ENCODE measurements at places on chromosomes 7 and 10. TPM values are rescaled to one million over a fixed set of nuclear protein-coding genes. Genes with fewer than 3 reads are reported as not detected.

Gene PAPOLB
- under 0.01 TPM for total RNA-seq

Gene TMEM184A
- 0.28 TPM for total RNA-seq

Gene CALCR
- total RNA-seq: not detected

Gene PKD1L1
- under 0.01 TPM for total RNA-seq

Gene MSMB
- total RNA-seq: not detected

Gene THNSL1
- 3.6 TPM for total RNA-seq

Gene ELMO1
- total RNA-seq: not detected

Gene CYP3A7
- total RNA-seq: not detected

Gene LIPM
- total RNA-seq: not detected

Gene TRPV5
- not detected for total RNA-seq

Gene FAM25G
- total RNA-seq: not detected

Gene C10orf62
- total RNA-seq: not detected
